Smooth muscle cell of the pulmonary artery (primary cell): ENCODE measurements at places on chromosomes 6 and 20. TPM values are rescaled to one million over a fixed set of nuclear protein-coding genes. Genes with fewer than 3 reads are reported as not detected.

CHRNA4 gene
- not detected in 2 replicates for total RNA-seq

DCBLD1 gene
- total RNA-seq: 39.2 and 54.2 TPM in 2 replicates

HLA-DOB gene
- total RNA-seq: 0.10 and 0.20 TPM in 2 replicates

RBPJL gene
- not detected in 2 replicates for total RNA-seq
